ENCODE measurements at places on chromosomes 3 and 15.

- no peak for DNase-seq
These were observed 23.8 kb downstream of the ITGA11 start for GRCh38 chr15:68407886-68408881.

GRCh38 chr3:186589121-186589520 is 18.6 kb downstream of the DNAJB11 start:
- no peaks in the 10 kb centered on the region for H3K27me3 ChIP-seq
- H3K4me1 ChIP-seq = peaks cover 4% of the 10 kb centered on the region
- H3K27ac ChIP-seq = no peak overlapping the region
- H3K4me3 ChIP-seq = no peak overlapping the region
- H3K36me3 ChIP-seq = peaks cover 21% of the 10 kb centered on the region

DNA sequence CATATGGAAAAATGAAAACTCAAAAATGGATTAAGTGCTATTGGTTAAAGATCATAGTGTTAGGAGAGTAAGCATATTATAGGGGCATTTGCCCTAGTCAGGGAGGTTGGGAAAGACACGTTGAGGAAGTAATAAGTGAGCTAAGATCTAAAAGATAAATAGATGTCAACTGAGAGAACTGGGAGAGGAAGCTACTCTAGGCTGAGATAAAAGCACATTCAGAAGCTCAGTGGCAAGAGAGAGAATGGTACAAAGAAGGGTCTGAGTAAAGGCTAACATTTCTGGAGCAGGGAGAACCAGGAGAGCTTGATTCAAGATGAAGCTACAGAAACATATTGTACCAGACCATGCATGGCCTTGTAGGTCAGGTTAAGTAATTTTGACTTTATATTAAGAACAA is 63.9 kb downstream of the TRPC1 start:
- H3K27ac ChIP-seq = no peak overlapping the region
- H3K27me3 ChIP-seq = no peaks in the 10 kb centered on the region

DNA sequence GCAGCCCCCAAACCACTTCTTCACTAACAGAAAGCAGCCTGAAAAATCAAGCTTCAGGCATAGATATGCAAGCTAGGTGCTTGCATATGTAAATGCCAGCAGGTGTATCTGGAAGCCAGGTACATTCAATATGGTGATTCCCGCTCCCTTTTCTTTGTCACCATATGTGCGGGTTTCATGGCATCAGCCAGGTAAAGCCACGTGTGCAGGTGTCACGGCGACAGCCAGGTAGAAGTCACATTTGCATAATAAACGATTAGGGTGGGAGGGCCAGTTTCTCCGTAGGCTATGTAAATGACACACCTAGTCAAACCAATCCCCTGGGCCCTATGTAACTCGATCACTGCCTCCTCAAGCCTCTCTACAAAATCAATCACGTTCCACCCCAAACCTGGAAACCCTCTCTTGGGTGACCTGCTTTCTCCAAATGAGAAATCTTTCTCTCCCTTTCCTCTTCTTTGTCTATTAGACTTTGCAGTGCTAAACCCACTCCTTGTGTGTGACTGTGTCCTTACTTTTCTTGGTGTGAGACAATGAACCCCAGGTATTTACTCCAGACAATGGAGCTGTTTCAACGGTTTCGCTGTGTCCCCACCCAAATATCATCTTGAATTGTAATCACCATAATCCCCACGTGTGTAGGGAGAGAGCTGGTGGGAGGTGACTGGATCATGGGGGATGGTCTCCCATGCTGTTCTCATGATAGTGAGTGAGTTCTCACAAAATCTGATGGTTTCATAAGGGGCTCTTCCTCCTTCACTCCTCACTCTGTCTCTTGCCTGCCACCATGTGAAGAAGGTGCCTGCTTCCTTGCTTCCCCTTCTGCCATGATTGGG is 44.6 kb downstream of the ONECUT1 start:
- DNase-seq = no peak
- no peaks in the 10 kb centered on the region for H3K36me3 ChIP-seq
- H3K4me3 ChIP-seq = no peak overlapping the region
- no peak overlapping the region for H3K27ac ChIP-seq

GRCh38 chr15:73948982-73949381 is 22.7 kb downstream of the LOXL1 start:
- H3K4me1 ChIP-seq = peaks cover 12% of the 10 kb centered on the region
- DNase-seq = no peak
- H3K27ac ChIP-seq = no peak overlapping the region

GRCh38 chr3:37255990-37256308 is 81.6 kb upstream of the LRRFIP2 start:
- peaks cover 8% of the 10 kb centered on the region for H3K4me1 ChIP-seq
- no peaks in the 10 kb centered on the region for H3K27me3 ChIP-seq
- no peak overlapping the region for H3K27ac ChIP-seq
- no peak overlapping the region for H3K4me3 ChIP-seq
- no peak for DNase-seq

- H3K27ac ChIP-seq = no peak overlapping the region
- no peaks in the 10 kb centered on the region for H3K27me3 ChIP-seq
- H3K4me3 ChIP-seq = no peak overlapping the region
- H3K36me3 ChIP-seq = no peaks in the 10 kb centered on the region
These were observed 25.8 kb upstream of the ADPGK start for GRCh38 chr15:72809329-72809728.

GRCh38 chr3:194661374-194661773 is 10.6 kb downstream of the LSG1 start:
- DNase-seq = no peak
- no peaks in the 10 kb centered on the region for H3K27me3 ChIP-seq
- H3K27ac ChIP-seq = no peak overlapping the region
- no peak overlapping the region for H3K4me3 ChIP-seq

DNA sequence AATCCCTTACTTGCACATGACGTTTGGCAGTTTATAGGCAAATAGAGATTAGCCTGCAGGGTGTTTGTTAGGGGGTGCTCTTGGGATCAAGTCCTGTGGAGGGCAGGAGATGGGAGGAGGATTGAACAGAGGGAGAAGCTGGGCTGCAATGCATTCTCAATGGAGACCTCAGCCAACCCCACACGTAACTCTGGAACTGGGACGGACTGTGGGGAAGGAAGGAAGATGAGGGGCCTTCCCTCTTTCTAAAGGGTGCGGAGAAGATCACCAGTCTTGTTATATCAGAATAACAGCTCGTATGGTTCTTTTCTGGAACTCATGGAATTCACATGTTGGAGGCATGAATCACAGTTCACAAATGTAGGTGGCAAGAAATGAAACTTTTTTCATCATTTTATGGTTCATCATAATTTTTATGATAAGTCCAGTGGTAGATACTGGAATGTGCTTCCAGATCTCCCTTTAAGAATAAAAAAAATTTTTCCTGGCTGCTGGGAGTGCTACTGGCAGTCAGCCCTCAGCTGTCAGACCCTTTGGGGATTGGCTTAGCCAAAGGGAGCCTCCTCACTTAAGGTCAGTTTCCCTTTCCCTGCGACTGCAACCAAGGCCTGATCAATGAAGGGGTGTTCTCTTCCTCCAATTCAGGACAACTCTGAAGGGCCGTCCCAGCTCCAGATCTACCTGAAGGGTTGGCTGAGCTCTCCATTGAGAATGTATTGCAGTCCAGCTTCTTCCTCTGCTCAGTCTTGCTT is 20.5 kb upstream of the LYZL4 start:
- no peaks in the 10 kb centered on the region for H3K4me1 ChIP-seq
- H3K36me3 ChIP-seq = no peaks in the 10 kb centered on the region
- DNase-seq = no peak
- peaks cover 16% of the 10 kb centered on the region for H3K27me3 ChIP-seq
- no peak overlapping the region for H3K27ac ChIP-seq
- no peak overlapping the region for H3K4me3 ChIP-seq

GRCh38 chr15:75138016-75138999 is 63.4 kb upstream of the C15orf39 start:
- H3K36me3 ChIP-seq = no peaks in the 10 kb centered on the region
- DNase-seq = no peak
- no peaks in the 10 kb centered on the region for H3K4me1 ChIP-seq
- H3K27me3 ChIP-seq = no peaks in the 10 kb centered on the region
- H3K27ac ChIP-seq = no peak overlapping the region

DNA sequence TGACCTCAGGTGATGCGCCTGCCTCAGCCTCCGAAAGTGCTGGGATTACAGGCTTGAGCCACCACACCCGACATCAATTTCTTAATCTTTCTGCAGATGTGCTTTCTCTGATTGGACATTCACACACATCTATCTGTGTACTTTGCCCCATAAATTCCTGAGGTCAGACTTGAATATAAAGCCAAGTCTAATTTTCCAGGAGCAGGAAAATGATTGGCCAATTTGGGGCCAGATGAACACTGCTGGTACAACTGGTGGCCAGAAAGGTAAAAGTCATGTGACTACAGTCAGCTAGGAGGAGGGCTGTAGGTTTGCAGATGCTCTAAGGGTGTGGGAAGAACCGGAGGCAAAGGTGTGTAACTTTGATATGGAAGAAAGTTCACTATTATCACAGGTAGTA is 3.2 kb upstream of the RAD51 start:
- H3K36me3 ChIP-seq = peaks cover 9% of the 10 kb centered on the region
- no peak overlapping the region for H3K4me3 ChIP-seq
- H3K4me1 ChIP-seq = peaks cover 23% of the 10 kb centered on the region

Measured in CD4-positive, alpha-beta T cell (primary cell).